Hematopoietic multipotent progenitor cell (in vitro differentiated cells): ENCODE measurements at places on chromosomes 3 and 15. TPM values are rescaled to one million over a fixed set of nuclear protein-coding genes. Genes with fewer than 3 reads are reported as not detected.

CHRNB4 gene
- 0.27 TPM for total RNA-seq

CDHR4 gene
- 0.27 TPM for total RNA-seq

APOD gene
- total RNA-seq: not detected

TIGIT gene
- total RNA-seq: not detected

KNG1 gene
- not detected for total RNA-seq
